Activated CD4-positive, alpha-beta T cell treated with anti-CD3 and anti-CD28 coated beads, Interleukin-2, Interleukin-6, amounts not matched to agents 100 ng/mL and 50 ng/mL, durations not matched to agents 16 hours and 8 hours (primary cell): ENCODE measurements at places on chromosomes 7 and 10.

DNA sequence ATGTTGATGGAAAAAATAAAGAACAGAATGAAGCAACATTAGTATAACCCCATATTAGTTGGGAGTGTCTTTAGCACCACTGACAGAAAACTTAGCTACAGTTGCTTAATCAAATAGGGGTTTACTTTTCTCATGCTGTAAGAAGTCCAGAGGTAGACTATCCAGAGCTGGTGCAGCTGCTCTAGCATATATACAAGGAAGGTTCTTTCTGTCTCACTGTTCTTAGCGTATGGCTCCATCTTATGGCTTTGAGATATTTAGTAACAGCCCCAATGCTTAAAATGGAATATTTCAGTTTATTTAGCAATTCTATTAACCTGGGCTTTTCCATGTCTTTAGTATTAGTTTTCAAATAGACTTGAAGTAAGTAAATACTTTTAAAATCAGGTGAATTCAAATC lies 15.2 kb upstream of the WNT2 start:
- DNase-seq: no peak

DNA sequence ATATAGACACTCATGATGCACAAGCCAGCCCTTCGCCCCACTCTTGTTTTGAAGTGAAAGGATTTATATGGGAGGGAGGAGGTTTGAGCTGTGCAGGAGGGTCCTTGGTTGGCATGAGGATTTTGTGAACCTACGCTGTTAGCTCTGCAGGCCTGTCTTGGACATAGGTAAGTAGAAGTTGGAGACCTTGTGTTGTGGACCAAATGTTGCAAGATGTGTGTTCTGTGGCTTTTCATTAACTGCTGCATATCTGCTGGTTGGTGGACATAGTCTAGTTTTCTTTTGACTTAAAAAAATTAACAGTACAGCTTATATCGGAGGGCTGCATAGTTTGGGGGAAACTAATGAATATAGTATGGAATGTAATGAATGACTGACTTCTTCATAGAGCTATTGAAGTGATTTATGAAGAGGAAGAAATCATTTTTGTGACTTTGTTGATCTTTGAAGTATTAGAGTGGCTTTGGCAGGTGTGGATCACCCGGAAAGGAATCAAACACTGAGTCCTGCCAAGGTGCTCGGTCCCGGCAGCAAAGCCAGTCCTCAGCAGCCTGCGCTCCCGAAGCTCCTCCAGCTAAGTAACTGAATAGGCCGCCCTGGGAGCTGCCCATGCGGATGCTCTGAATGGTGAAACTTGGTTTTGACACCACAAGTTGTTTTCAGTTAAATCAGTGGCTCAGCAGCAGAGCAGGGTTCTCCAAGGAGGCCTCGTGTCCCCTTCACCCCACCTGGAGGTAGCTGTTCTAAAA lies 3.2 kb downstream of the MGMT start:
- DNase-seq: no peak

GRCh38 chr10:80141696-80142460 lies 9.3 kb downstream of the PLAC9 start:
- DNase-seq: no peak

GRCh38 chr10:12063483-12063818 lies 5.3 kb upstream of the DHTKD1 start:
- no peak for DNase-seq

DNA sequence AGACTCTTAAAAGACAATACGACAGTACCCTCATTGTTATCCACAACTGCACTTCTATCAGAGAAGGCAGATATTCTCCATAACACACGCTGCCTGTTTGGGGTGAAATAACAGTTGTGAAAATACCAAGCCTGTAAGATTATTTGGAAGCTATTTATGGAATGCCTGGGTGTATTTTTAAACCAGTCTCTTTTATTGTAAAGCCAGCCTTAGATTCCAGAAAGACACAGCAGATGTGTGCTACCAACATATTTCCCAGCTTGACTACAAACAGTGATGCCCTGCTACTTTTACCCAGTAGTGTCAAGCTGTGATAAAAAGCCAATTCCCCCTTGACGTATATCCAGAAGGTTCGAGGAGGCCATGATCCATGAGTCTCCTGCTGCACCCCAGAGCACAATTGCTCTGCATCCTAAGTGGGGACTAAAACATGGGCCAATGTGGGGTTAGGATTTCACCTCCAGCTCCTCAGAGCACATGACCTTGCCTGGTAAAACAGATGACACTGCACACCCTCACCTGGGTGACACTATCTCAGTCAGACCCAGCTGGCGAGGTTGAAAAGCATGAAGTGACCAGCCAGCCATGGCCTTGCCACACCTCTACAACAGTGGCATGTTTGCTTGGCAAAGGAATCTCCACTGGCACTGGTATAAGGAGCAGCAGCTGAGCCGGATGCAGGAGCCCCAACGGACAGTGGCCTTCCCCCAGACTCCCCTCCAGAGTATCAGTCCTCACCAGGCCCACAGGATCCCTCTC lies 62.2 kb downstream of the GFRA1 start:
- no peak for DNase-seq
